ENCODE measurements at places on chromosomes 5 and 9.

DNA sequence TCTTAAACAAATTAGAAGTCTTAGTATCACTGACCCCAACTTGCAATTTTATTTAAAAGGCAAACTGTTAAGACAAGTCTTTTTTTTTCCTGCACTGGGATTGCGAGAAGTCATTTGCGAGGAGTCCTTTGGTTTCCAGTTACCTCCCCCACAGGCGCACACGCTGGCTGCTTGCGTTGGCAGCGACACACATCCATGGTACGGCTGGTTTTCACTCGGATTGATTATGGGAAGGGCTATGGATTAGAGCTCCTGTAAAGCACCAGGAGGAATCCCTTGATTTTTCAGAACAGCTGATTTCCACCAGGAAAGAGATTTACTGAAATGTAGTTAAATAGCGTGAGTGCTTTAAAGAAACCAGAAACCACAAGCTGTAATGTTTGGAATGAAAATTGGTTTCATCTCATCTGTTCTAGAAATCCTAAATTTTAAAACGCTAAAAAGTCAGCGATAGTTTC is 737 bp downstream of the SLC1A3 start:
- no peak for DNase-seq

- no peak for DNase-seq
Observed at GRCh38 chr9:125355601-125356000, 94.0 kb downstream of the GAPVD1 start.

DNA sequence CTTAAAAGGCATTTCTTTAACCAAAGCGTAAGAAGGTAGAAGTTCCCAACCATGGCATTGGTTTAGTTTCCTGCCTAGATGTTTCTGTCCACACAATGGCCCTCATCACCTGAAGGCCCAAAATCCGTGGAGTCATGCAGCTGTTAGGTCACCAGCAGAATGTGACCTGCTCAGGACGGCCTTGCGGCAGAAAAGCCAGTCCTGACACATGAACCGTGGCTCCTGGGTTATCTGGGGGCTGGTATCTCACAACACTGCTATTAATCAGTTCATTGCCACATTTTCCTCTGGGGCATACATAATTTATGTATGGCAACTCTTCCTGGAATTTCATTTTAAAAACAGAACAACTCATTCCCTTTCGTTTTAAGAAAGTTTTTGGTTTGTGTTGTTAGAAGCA is 278.4 kb downstream of the ATPSCKMT start:
- no peak for DNase-seq

GRCh38 chr9:90946982-90947381 is 145.4 kb downstream of the SYK start:
- no peak for DNase-seq

DNA sequence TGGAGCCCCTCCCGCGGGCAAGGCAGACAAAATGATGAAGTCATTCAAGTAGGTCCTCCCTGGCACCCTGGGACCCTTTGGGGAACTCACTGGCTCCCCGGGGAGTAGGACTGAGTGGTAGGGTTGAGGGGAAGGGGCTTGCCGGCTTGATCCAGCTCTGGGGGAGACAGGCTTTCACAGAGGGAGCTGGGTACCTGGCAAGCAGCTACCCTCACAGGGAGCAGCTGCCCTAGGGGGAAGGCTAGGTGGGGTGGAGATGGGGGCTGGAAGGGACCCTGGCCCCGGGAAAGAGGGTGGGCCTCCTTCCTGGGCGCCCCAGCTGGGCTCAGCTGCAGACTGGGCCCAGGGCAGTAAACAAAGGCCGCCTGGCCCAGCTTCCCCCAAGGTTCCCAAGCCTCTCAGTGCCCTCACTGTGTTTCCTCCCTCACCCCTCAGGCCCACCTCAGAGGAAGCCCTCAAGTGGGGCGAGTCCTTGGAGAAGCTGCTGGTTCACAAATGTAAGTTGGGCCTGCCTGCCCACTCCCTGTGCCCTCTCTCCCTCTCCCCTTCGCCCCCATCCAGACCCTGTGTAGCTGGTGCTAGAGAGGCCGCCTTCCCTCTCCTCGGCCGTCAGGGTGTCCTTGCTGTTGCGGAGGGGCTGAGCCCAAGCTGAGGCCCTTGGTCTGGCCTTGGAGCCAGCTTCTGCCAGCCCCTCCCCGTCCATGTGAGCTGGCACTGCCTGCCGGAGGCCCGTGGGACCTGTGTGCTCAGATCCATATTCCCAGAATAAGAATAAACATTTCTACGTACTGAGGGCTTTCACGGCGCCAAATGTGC is 131.2 kb downstream of the RGS3 start:
- DNase-seq: no peak

DNA sequence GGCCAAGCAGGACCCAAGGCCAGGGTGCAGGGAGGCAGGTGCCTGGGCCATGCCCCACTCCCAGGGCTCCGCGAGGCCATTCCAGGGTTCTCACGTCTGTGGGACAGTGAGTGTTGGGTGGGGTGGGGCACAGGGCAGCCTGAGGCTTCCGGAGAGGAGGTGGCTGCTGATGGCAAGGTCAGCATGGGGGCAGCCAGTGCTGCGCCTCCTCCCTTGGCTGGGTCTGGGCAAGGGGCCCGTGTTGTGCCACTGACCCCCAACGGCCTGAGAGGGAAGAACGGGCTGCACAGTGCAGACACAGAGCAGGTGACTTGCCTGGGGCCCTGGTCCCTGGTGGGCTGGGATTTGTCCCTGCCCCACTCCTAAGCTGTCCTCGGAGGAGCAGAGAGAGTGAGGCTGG is 82.1 kb downstream of the RXRA start:
- no peak for DNase-seq

- no peak for DNase-seq
Observed at GRCh38 chr5:41347569-41347968, 134.2 kb upstream of the C6 start.

DNA sequence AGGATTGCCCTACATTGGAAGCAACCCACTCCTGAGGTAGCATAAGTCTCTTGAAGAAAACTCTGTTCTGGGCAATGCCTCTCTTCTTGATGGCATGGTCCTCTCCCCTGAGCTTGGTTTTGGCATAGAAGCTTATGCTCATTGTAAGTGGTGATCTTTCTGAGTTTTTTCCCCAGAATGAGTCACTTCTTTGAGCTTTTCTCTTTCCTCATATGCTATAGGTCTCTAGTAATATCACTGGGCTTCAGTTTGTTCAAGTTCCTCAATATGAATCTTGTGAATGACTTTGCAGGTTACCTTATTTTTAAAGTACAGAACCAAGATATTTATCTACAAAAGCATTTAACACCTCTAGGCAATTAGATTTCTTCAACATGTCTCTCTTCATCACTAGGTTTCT is 76.5 kb upstream of the ATG10 start:
- DNase-seq: no peak

DNA sequence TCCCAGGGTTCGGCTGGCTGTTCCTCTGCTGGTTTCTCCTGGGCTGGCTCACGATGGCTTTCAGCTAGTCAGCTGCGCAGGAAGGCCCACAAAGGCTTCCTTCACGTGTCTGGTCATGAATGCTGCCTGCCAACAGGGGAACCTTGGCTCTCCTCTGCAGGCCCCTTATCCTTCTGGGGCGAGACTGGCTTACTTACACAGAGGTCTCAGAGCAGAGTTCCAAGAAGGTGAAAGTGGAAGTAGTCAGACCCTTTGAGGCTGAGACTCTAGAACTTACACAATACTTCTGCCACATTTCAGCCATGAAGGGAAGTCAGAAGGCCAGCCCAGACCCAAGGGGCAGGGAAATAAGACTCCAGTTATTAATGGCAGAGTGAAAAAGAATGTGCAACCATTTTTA is 99.5 kb downstream of the LHFPL2 start:
- DNase-seq: no peak

DNA sequence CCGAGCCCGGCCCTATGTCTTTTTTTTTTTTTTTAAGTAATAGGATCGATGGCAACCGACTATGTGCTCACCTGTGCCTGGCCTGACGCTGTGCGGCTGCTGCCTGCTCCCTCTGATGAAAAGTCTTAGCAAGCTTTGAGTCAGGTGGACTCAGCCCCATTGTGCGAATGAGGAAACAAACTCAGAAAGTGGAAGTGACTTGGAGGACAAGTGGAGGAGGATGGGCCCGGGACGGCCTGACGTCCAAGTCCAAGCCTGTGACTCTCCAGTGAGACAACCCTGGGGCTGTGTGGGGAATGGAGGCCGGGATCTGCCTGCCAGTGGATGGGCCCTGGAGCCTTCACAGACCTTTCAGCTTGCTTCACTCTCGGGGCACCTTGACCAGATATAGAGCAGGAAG is 57.9 kb downstream of the EXD3 start:
- DNase-seq: no peak

GRCh38 chr5:145243016-145243415 is 592.1 kb downstream of the PRELID2 start:
- no peak for DNase-seq

GRCh38 chr9:136362450-136362784 is 1.1 kb downstream of the DNLZ start:
- no peak for DNase-seq

GRCh38 chr5:138981586-138981985 is 106.5 kb upstream of the LRRTM2 start:
- no peak for DNase-seq

- no peak for DNase-seq
Observed at GRCh38 chr5:135265497-135266302, 133.3 kb downstream of the MACROH2A1 start.

All from NCI-H1417 treated with DMSO at 0.1 percent for 48 hours (cell line).